Caudate nucleus (tissue), 63 donors: ENCODE measurements at places on chromosomes 13 and 19.
A peak's percentile ranks its signal among the peaks of the same experiment; 100 is the strongest.

GRCh38 chr19:18049385-18049784, 37.3 kb downstream of the IL12RB1 start:
- DNase-seq: no peak

DNA sequence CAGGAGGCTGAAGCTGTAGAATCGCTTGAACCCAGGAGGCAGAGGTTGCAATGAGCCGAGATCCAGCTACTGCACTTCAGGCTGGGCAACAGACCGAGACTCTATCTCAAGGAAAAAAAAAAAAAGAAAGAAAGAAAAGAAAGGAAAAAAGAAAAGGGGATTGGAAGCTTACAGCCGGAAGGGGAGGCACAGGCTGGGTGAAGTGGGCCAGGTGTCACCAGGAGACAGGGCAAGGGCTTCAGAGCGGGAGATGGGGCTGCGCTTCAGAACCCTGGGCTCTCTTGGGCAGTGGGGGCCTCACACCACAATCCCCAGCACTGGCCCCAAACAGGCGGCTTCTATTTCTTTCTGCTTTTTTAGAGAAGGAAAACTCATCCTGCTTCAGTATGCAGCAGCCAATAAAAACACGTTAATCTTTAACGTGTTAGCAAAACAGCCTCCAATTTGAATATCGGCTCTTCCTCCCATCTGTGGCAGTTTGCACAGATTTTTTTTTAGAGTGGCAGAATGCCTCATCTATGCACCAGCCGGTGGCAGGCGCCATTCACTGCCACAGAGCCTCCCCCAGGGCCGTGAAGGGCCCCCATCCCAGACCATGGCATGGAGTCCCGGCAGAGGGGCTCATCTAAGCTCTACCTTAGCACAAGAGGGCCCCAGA, 46.6 kb upstream of the C19orf12 start:
- no peak for DNase-seq

- peak; percentile 28 for DNase-seq
Observed at GRCh38 chr19:18292810-18293641, 11.6 kb upstream of the JUND start.

DNA sequence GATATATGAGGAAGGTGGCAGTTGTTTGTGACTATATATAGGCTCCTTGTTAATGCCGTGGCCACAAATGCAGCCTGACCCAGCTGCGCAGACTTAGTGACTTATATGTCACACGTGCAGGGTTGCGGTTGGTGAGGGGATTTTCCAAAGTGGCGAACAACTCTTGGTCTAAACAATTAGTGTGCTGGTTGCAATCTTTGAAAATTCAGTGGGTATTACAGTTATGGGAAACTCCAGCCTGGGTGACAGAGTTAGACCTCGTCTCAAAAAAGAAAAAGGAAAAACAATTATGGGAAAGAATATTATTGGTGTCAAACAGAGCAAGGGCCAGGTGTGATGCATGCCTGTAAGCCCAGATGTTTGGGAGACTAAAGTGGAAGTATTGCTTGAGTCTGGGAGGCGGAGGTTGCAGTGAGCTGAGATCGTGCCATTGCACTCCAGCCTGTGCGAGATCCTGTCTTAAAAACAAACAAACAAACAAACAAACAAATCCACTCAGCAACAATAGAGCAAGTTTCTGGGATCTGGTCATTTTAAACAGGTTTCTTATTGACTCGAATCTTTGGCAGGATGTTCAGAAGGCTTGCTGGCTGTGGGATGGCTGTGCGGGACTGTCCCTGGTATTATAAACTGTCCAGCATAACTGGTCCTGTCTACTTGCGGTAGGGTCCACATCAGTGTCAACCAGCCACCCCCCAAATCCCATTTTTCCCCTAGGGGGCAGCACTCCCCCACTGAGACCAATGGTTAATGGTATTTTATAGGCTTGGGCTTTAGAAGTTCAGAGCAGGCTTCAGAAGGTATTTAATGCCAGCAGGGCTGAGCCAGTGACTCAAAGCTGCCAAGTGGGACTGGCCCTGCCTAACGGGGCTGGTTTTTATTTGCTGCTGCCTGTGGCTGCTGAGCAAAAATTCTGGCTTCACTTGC, 15.4 kb downstream of the RELB start:
- DNase-seq: peak; percentile 42

GRCh38 chr19:49848938-49849337, 2.0 kb upstream of the PTOV1 start:
- no peak for DNase-seq

DNA sequence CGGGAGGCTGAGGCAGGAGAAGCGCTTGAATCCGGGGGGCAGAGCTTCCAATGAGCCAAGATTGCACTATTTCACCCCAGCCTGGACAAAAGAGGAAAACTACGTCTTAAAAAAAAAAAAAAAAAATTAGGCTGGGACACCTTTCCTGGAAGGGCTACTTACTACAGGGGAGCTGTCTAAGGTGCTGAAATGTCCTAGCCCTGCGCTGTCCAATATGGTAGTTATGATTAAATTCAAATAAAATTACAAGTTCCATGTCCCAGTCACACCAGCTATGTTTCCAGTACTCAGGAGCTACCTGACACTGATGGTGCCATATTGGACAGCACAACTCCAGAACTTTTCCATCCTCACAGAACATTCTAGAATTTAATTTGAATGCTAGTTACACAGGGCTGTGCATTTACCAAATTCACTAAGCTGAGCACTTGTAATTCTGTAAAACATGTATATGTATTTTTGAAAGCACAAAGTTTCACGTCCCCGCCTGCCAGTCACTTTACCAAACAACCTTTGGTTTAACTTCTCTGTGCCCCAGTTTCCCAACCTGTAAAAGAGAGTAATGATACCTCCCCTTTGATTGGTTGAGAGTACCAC, 9.2 kb upstream of the ZSCAN22 start:
- DNase-seq: no peak
